ENCODE measurements at places on chromosomes 16 and 17.

GRCh38 chr17:41697122-41697962 lies 8.7 kb downstream of the EIF1 start:
- DNase-seq: no peak

GRCh38 chr16:84970447-84971127 lies 40.7 kb downstream of the ZDHHC7 start:
- peak; percentile 62 for DNase-seq

GRCh38 chr17:17667947-17668346 lies 13.3 kb upstream of the RAI1 start:
- no peak for DNase-seq

GRCh38 chr16:69453936-69454335 lies 29.5 kb downstream of the CYB5B start:
- no peak for DNase-seq

GRCh38 chr17:36890398-36891168 lies 46.7 kb upstream of the LHX1 start:
- DNase-seq: no peak

DNA sequence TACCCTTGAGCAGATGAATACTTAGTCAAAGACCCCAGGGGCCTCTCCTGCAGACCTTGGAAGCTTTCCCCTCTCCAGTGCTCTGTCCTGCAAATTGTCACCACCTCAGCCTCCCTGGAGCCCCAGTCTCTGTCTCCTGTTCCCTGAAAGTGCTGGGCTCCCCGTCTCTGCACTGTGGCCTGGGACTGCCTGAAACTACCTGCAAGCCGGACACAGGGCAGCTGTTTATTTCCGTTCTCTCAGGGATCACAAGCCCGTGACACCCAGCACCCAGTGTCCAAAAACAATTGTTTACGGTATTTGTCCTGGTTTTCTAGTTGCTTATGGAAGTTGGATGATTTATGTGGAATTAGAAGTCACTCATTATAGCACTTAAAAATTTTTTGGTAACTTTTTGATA lies 81.6 kb upstream of the CHMP6 start:
- DNase-seq: no peak

GRCh38 chr17:40069751-40070708 lies 7.3 kb downstream of the THRA start:
- DNase-seq: no peak

GRCh38 chr17:79075861-79076406 lies 1.3 kb downstream of the ENGASE start:
- no peak for DNase-seq

DNA sequence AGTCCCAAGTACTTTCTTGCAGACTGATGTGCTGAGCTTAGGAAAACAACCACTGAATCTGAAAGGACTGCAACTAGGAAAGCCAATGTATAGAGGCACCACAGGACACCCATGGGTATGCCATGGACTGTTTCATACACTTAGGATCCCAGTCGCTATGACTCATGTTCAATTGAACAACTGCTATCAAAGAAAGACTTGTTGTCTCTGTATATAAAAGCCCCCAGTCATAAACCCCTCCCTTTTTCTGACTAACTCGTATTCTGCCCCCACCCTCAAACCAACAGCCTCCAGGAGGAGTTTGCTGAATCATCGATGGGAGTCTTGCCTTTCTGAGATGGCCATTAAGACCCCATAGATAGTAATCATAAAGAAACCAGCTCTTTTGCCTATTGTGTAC lies 205.4 kb downstream of the ANKFN1 start:
- no peak for DNase-seq

DNA sequence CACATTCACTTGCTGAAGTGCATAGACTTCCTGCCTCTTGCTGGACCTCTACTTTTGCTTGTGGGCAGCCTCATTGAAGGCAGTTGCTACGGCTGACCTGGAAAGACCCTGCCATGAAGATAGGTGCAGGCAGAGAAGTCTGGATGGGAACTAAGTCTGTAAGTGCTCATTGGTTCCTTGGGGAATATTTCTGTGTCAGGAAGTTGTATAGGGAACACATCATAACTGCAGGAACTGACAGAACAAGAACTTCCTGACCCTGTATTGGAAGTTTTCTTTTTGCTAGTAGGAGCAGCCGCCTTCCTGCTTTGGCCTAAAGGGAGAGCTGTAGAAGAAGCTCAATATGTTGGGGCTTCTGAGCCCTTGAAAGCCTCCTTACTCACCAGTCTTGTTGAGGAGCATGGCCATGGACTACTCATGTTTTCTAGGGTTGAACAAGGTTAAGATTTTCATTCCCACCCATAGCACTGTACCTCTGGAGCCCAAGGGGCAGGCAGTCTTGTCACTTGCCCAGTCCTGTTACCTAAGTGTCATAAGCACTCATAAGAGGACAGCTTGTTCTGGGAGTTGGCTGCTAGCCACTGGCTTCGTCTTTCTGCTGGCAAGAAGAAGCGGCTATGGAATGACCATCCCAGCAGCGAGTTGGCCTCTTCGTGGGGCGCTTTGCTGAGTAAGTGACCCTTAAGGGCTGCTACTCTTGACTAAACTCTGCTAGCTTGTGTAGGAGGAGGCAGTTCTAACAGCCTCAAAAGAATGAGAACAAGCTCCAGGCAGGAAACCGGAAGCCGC lies 7.2 kb downstream of the UBFD1 start:
- no peak for DNase-seq

- peak; percentile 17 for DNase-seq
Measured at GRCh38 chr17:61837175-61838051, 25.9 kb downstream of the BRIP1 start.

DNA sequence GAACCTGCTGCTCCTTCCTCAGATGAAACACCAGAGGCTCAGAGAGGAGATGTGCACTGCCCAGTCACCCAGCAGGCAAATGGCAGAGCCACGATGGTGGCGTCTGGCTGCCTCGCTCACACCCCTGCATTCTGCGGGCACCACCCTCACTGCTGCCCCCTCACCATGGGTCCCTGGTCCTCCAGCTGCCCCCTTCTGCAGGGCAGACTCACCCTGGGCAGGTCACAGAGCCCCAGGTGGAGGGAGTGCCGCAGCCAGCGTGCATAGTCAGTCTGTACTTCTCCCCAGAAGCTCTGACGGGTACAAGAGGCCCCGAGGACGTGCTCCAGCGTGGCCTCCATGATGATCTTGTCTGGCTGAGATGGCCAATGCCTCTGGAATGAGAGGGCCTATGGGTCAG lies 52.9 kb downstream of the RMI2 start:
- DNase-seq: no peak

DNA sequence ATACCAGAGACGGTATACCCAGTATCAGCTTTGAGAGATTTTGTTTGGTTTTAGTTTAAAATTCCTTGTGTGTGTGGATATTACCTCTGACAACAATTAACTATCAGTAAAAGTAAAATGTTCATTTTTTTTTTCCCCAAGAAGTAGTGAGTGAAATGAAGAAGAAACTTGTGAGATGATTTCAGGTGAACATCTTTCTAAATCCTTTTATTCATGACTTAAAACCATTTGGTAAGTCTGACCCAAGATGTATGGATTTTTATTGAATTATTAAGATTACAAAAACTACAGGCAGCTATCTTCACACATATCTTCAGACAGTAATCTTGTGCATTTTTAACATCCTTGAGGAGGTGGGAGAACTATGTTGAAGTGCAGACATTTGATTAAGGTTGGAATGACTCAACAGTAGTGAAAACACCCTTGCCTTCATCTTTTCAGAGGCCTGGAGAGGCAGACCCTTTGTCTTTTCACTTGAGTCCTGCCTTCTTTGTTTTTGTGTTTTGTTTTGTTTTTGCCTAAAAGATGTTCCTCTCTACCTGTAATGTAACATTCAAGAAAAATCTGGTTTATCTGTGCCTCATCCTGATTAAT lies 240.3 kb upstream of the TBX2 start:
- no peak for DNase-seq

- peak; percentile 69 for DNase-seq
Measured at GRCh38 chr17:8630802-8631553, 453 bp upstream of the MYH10 start.

DNA sequence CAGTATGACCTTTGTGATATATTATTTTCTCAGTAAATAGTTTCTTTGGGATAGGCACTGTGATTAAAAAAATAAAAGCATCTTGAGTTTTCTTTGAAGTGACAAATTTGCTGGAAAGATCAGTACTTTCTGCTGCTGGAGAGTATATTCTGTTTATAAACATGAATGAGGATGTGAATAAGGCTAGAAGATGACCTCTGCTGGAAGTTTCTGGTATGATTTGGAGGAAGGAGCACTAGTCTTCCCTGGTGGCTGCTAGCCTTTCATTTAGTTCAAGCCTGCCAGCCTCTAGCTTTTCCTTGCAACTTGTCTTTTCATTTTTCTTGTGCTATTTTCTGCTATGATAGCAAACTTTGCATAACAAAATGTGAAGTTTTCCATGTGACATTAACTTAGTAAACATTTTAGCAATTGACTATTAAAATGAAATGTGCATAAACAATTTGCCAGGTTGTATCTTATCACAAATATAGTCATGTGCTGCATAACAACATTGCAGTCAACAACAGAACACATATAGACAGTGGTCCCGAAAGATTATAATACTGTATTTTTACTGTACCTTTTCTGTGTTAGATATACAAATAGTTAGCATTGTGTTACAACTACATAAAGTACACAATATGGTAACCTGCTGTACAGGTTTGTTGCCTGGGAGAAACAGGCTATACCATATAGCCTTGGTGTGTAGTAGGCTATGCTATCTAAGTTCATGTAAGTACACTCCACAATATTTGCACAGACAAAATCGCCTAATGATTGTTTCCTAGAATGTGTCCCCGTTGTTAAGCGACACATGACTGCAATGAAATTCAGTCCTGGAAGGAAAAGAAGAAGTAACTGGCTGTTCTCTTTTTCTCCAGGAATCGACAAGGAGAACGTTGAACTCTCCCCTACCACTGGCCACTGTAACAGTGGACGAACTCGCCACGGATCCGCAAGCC lies 18.1 kb upstream of the RAB11FIP4 start:
- DNase-seq: no peak

DNA sequence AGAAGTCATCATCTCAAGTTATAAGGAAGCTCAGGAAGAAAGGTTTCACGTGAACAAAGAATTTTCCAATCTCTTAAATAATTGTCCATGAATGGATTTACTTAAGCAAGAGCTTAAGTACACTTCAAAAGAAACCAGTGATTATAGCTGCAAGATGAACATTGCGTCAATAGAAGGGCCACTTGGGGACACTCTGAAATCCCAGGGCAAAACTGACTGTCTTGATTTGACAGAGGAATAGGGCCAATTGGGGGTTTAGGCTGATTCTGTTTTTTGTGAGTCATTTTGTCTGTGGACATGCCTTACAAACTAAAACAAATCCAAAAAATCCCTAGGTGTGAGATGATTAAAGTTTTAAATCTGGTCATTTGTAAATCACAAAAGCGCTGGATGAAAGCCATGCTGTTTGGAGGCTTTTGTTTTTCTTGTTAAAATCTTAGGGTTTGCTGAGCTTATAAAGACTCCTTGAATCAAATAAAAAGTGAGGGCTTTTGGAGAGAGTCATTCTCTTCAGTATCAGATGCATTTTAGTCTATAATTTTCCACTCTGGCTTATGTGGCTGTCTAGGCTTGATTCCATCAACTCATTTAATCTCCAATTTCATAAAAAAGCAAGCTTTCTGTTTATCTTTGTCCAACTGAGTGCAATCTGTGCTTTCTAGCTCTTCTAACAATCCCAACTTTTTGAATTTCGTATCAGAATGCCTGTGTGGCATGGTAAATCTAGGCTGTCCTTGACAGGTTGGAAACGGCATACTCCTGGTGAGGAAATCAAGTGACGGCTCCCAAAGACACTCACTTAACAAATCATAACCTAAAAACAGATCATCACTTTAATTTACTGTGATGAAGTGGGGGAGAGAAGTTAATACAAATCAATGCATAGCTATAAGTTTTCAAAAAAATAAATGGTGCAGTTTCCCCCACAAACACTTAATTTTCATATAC lies 98.2 kb upstream of the SOX9 start:
- DNase-seq: no peak

- no peak for DNase-seq
Measured at GRCh38 chr17:1029196-1029921, 32.4 kb downstream of the TIMM22 start.

DNA sequence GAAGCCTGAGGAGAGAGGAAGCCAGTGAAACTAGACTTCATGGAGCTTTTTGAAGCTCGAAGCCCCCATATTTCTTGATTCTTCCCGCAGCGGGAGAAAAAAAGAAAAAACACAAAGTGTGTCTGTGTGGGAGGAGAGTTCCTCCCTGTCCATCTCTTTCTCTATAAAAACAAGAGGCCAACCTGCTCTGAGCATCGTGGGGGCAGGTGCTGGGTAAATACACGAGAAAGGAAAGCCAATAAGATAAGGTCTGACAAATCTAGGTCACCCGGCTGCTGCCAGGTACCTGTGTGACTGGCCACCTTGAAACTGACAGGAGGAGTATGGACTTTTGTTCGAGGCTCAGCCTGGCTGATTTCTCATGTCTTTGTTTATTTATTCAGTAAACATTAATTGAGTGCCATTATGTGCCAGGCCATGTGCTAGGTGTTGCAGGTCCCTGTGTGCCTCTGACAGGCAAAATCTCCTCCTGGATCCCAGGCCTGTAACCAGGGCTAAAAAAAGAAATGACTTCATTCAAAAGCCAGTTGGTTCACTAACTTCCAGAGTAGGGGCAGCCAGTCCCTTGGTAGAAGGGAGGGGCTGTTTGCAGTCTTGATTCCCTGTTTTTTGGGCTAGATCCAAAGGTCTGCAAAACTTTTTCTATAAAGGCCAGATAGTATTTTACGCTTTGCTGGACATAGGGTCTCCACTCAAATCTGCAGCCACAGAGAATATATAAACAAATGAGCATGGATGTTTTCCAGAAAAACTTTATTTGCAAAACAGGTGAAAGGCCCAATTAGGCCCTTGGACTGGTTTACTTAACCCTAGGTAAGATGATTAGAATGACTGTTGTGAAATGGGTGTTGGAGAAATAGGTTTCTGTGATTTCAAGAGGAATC lies 35.6 kb downstream of the YPEL2 start:
- no peak for DNase-seq

DNA sequence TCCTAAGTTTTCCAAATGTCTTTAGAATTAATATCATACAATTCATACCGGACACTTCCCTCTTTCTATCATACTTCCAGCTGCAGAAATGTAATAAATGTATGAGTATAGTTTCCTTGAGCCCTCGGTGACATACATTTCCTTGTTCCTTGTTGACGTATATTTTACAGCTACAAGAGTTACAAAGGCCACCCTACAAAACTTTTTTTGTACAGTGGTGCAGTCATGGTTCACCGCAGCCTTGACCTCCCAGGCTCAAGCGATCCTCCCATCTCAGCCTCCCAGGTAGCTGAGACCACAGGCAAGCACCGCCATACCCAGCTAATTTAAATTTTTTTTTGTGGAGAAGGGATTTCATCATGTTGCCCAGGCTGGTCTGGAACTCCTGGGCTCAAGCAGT lies 7.2 kb upstream of the DUS1L start:
- no peak for DNase-seq

- no peak for DNase-seq
Measured at GRCh38 chr16:50099957-50100648, 34.3 kb downstream of the HEATR3 start.

- DNase-seq: no peak
Measured at GRCh38 chr17:72950242-72950931, 142.1 kb downstream of the SLC39A11 start.

- DNase-seq: peak; percentile 5
Measured at GRCh38 chr17:28335959-28336871, 654 bp downstream of the TNFAIP1 start.

GRCh38 chr16:25481636-25482035 lies 210.1 kb upstream of the HS3ST4 start:
- DNase-seq: no peak
